ENCODE measurements at places on chromosomes 11 and 22. TPM values are rescaled to one million over a fixed set of nuclear protein-coding genes. Genes with fewer than 3 reads are reported as not detected.
A peak's percentile ranks its signal among the peaks of the same experiment; 100 is the strongest.

DNA sequence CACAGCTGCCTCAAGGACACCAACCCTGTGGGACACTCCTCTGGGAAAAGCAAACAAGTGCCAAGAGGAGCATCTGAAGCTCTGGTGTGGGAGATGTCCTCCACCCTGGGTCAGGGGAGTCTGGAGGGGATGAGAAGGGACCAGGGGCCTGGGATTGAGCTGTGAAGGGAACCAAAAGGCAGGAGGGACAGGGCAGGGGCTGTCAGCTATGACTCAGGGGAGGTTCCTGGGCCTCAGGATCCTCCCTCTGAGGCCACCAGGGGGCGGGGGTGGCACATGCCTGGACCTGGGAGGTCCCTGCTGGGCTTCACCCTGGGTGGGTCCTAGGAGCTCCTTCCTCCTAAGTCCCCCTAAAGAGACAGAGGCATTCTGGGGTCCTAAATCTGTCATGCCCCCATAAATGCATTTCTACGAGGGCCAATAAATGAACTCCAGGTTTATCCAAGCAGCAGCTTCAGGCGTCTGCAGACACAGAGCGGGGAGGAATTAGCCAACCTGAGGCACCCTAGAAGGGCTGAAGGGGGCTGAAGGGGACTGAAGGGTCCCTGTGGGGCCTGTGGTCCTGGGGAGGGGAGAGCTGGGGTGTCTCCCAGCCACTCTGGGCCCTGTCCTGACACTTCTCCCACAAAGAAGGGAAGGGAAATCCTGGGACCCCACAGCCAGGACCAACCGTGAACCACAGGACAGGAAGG lies 31.9 kb upstream of the IGLL5 start:
- peak; percentile 20 for DNase-seq

Gene TUBA8
- 1.4 TPM for total RNA-seq

- no peak for DNase-seq
These were observed 217.3 kb upstream of the MTNR1B start for GRCh38 chr11:92752122-92752521.

GRCh38 chr11:63635762-63636465 lies 21.7 kb upstream of the PLAAT3 start:
- peak; percentile 82 for DNase-seq

DNA sequence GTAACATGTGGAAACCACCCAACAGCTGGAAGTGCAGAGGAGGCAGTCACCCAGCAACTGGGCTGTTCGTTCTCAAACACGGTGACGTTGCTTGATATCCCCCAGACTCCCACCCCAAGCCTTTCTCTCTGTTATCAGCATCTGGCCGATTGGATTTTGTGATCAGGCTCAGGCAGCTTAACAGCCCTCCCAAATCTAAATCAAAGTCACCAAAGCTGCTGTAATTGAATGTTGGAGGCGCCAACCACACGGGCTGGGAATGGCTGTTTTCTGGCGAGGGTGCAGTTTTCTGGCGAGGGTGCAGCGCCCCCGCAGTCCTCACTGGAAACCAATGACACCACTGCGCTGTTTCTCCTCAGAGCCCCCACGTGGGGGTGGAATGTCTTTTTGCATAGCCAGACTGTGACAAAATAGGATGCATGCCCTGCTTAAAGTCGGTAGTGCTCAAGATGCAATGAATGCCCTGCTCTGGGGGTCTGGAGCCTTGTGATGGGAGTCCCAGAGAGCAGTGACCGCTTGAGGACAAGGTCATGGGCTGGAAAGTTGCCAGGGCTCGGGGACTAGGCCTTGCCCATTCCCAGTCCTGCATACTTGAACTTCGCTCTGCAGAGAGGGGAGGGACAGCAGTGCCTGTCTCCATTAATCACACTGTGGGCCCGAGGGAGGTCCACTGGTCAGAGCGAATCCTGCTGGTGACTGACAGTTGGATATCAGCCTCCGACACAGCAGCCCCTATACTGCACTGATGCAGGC lies 105.3 kb downstream of the MORC2 start:
- no peak for DNase-seq

GRCh38 chr11:122882857-122883645 lies 492 bp downstream of the JHY start:
- DNase-seq: peak; percentile 51

Gene OOSP1
- total RNA-seq: not detected

Gene HBG2
- not detected for total RNA-seq

GRCh38 chr11:34997952-34998528 lies 81.6 kb downstream of the PDHX start:
- no peak for DNase-seq

DNA sequence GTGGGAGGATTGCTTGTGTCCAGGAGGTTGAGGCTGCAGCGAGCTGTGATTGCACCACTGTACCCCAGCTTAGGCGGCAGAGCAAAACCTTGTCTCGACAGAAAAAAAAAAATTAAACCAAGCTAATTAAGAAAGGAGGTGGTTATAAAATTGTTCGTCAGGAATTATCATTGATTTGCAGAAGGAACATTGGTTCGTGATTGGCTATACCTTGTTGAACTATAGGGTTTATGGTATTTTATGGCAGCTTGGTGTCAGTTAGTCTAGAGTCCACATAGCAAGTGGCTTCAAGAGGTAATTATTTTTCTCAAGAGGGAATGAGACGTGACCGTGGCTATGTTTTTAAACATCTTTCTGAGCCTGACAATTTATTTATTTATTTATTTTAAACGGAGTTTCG lies 11.5 kb upstream of the TMEM216 start:
- DNase-seq: no peak

All from CD8-positive, alpha-beta T cell (primary cell).